Occipital lobe (tissue), 3 donors: ENCODE measurements at places on chromosomes 12 and 14. TPM values are rescaled to one million over a fixed set of nuclear protein-coding genes. Genes with fewer than 3 reads are reported as not detected.
A peak's percentile ranks its signal among the peaks of the same experiment; 100 is the strongest.

DNA sequence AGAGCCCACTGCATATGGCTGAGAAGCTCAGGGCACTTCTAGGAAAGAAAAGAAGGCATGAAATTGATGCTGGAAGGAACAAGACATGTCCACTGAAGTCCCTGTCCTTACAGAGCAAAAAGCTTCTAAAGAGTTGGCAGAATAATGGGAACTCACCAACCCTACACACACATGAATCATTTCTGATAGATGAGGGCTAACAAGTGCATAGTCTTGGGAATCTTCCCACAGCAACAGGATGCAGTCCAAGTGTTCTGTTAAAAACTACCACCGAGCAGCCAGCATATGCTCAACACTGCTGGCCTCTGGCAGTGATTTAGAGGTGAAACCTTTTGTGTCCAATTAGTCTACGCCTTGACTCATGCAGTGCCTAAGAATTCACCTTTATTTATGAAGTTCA is 44.8 kb downstream of the RHOJ start:
- no peak for DNase-seq

- no peak for DNase-seq
Measured at GRCh38 chr14:54659365-54659764, 92.4 kb downstream of the SAMD4A start.

- DNase-seq = no peak
Measured at GRCh38 chr12:53466640-53467039, 14.7 kb downstream of the PCBP2 start.

DNA sequence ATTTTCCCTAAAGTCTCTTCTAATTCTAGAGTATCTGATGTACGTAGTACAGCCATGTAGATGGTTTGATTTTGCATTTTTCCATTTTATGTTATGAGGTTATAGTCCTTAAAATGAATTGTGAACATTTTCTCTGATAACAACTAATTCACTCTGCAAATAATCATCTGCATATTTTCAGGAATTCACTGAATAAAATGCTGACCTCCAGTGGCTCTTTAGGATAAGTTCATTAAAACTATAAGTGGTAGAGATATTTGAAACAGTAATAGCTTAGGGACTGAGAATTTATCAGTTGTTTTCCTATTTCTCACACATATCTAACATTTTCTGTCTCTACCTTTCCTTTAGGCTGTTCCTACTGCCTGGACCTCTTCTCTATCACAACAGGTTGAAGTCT is 4.4 kb downstream of the MSRB3 start:
- no peak for DNase-seq

DNA sequence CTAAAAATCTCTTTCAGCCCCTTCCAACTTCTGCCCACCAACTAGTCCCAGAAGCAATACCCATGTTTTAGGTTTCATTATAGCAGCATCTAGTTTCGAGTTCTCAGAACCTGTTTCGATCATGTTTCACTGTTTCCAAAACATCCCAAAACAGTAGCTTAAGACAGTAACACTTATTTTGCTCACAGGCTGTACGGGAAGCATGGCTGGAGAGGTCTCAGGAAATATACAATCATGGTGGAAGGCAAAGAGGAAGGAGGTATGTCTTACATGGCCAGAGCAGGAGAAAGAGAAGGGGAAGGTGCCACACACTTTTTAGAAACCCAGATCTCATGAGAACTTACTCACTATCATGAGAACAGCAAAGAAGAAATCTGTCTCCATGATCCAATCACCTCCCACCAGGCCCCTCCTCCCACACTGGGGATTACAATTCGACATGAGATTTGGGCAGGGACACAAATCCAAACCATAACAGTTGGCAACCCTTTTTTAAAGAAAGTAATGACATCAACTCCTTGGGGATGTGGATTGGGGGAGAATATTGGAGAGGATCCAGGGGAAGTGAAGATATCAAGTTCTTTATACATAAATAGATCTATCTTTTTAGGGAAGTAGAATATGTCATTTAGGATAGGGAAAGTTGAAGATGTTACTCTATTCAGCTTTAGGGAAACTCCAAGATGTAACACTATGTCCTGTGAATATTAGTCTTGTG is 269.9 kb upstream of the PLEKHG7 start:
- no peak for DNase-seq

DNA sequence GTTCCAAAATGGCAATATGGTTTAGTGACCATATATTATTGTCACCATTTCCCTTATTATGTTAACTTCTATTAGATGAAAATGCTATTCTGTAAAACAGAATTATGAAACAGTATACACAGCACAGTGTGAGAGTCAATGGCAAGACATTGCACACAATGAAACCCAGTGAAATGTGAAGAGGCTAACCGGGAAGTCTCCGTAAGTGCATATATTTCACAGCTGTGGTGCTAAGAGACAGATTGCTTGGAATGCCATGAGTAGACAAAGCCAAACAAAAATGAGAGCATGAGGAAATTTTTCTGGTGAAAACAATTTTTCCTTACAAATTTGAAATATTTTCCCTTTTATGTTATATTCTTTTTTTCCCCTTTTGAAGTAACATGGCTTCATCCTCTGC is 49.4 kb downstream of the DYRK2 start:
- no peak for DNase-seq

DNA sequence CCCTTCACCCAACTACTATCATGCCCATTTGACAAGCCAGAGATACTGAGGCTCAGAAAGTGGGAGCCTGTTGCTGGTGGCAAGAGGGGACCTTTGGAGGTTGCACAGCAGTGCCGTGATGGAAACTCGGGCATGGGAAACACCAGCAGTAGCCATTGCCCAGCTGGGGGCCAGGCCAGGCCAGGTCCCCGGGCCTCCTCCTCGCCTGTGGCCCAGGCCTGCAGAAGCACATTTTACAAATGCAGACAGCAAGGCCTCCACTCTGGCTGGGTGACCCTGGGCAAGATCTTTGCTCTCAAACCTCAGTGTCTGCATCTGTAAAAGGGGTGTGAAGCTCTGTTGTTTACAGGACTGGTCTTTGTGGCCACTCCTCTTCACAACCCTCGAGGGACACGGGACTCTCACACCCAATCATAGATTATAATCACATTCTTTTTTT is 4.5 kb upstream of the SH2B3 start:
- DNase-seq = no peak

- DNase-seq = no peak
Measured at GRCh38 chr14:32666308-32666707, 272.4 kb upstream of the NPAS3 start.

- no peak for DNase-seq
Measured at GRCh38 chr14:97777622-97778355, 980.6 kb downstream of the VRK1 start.

DNA sequence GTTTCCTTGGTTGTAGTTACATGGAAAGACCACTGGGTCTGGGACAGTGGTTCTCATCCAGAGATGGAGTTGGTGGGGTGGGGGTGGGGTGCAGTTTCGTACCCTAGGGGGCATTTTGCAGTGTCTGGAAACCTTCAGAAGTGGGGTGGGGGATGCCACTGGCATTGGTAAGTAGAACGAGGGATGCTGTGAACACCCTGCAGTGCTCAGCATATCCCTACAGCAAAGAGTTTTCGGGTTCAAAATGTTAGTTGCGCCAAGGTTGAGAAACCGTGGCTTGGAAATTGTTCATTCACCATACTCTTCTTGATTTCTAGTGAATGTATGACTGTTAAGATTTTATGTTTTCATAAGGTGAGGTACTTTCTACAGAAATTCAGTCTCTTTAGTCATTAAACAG is 28.7 kb downstream of the TRAF3 start:
- DNase-seq = no peak

DNA sequence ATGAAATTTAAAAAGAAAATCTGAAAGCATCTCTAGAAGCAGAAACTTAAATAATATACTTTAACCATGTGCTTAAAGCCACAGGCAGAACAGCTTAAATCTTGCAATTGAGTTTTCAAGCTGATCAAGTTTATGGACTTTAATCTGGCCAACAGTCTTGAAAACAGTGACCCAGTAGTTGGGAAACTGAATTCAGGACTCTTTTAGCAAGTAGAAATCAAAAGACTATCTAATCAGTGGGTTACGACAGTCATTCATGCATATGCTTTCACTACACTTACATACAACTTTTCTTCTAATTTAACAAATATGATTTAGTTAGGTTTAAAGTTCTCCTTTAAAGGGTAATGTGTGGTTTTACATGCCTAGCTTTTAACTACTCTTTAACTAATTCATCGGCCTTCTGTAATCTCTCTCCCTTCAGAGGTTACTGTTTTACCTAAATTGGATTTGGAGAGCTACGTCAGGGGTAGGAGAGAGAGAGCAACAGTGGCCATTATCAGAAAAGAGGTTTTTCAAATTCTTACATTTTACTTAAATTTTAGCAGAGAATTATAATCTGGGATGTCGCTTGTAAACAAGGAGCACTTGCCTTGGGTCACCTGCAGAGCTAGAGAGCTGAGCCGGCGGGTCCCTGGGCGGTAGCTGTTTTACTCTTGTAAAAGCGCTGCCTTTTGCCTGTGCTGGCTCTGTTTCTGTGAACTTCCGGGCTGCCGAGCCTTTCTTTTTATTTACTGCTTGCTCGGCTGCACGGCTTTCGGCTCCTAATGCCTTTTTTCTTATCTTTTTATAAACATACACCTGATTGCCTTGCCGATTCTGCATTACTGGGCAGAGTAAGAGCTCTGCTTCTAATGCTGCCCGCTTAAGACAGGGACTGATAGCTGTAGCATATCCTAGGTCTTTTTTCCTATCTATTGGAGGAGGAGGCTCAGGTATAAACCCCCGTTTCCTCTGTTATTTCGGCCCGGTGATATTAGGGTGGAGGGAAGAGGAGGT is 17.4 kb upstream of the LYZ start:
- no peak for DNase-seq

- DNase-seq = no peak
Measured at GRCh38 chr12:70309348-70309747, 56.7 kb upstream of the KCNMB4 start.

GRCh38 chr12:5442251-5443006 is 10.5 kb downstream of the NTF3 start:
- no peak for DNase-seq

DNA sequence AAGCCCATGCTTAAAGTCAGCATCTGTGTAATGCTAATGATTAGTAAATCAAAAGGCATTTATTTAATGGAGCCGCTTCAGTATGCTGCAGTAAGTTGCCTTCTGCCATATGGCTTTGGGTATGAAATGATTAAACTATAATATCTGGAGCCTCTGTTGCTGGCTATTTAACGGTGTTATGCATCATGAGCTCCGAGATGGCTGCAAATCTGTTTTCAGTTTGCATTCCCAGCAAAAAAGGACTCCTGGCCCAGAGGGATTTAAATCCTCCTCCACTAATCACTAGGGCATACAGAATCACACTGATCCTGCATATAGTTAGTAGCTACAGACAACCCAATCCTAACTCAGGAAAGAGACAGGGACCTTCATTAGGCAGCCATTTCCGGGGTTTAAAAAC is 171.5 kb upstream of the EEA1 start:
- DNase-seq = no peak

GRCh38 chr14:99572173-99572999 is 31.6 kb downstream of the CCDC85C start:
- no peak for DNase-seq

DNA sequence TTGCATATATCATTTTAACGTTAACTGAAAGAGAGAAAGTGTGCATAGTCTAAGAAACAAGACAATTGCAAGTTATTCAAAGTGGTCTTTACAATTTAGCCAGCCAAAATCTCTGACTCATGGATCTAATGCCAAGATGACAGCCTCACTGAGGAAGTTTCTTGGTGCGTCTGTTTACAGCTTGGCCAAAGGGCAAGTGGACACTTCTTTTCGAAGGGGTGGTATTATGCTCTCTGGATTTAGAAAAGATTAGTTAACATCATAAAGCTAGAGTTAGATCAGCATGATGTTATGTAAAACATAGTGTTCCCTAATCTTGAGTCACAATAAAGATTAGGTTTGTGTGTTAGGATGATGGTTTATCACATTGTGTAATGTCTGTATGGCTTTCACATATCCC is 51.5 kb upstream of the SLC2A13 start:
- DNase-seq = no peak

GRCh38 chr14:75711796-75712211 is 50.8 kb downstream of the TTLL5 start:
- peak; percentile 80 for DNase-seq

DNA sequence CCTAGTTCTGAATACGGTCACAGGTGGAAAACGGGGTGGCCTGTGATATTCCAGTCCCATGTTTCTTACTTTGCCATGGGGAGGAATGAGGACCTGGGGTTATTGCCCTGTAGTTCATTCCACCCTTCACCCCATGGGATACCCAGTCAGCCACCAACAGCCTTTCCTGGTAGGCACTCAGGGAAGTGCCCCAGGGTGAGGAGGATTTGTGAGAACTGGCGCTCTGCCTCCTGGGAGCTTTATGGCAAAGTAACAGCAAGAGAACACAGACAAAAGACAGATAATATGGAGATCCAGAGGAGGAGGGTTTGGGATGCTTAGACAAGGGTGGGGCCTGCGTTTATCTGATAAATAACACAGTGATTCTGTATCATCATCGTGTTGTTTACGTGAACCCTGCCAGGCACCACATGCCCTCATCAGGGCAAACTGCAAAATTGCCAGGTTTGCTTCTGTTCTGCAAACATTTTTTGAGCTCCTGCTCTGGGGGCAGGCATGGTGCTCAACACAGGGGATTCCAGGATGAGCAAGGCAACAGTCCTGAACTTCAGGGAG is 223.5 kb downstream of the SLC41A2 start:
- no peak for DNase-seq

DNA sequence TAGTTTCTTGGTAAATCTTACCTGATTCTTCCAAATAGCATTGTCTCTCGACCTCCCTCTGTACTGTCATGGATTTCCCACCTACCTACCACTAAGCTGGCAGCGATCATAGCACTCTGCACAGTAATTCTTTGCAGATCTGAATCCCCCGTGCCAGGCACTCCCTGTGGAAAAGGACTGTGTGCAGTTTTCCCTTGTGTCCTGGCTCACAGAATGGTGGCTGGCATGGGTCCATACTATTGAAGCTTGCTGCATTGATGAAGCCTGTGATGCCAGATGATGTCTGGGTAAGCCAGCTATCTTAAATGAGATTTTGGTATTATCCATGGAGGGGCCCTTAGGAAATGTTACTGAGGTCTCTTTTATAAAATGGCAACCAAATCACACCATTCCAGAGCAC is 135.7 kb downstream of the RPAP3 start:
- no peak for DNase-seq

The CLEC14A gene
- total RNA-seq = 4.5 TPM

The ADAMTS20 gene
- 0.47 TPM for total RNA-seq

The TAS2R19 gene
- 28.7 TPM for total RNA-seq

The MIP gene
- total RNA-seq = 0.62 TPM

The ACSM4 gene
- not detected for total RNA-seq

The ESYT1 gene
- total RNA-seq = 21.8 TPM

The TMEM132C gene
- total RNA-seq = 4.8 TPM

The MYF6 gene
- 0.47 TPM for total RNA-seq

The TDRD9 gene
- 1.2 TPM for total RNA-seq

The NFATC4 gene
- total RNA-seq = 5.1 TPM

The ZNF10 gene
- total RNA-seq = 43.7 TPM

The NANOG gene
- total RNA-seq = not detected

The HOXC6 gene
- total RNA-seq = not detected

The MIPOL1 gene
- 29.9 TPM for total RNA-seq

The KRT71 gene
- not detected for total RNA-seq

The PPP1R36 gene
- 1.4 TPM for total RNA-seq

The PAPLN gene
- 1.6 TPM for total RNA-seq
